ENCODE measurements at places on chromosomes 5 and 9.

- no peak for DNase-seq
These were observed 148.7 kb downstream of the CDK5RAP2 start for GRCh38 chr9:120431268-120431667.

DNA sequence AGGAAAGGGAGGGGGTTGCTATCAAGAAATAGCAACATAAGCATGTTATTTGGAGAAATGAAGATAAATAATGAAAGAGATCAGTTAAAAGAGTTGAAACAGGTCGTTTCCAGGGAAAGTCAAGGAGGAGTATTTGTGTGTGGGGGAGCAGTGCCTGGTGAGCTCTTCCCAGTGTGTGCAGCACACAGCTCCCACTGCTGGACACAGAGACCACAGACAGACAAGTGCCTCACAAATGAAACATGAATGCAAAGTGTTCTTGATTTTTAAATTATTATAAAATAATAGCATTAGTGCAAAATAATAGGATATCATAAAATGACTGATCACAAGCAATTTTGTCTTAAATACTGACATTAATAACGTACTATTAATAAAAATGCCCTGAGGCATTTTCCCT is 40.8 kb downstream of the LIFR start:
- DNase-seq: no peak

- no peak for DNase-seq
These were observed 66.2 kb downstream of the NDST1 start for GRCh38 chr5:150573867-150574817.

DNA sequence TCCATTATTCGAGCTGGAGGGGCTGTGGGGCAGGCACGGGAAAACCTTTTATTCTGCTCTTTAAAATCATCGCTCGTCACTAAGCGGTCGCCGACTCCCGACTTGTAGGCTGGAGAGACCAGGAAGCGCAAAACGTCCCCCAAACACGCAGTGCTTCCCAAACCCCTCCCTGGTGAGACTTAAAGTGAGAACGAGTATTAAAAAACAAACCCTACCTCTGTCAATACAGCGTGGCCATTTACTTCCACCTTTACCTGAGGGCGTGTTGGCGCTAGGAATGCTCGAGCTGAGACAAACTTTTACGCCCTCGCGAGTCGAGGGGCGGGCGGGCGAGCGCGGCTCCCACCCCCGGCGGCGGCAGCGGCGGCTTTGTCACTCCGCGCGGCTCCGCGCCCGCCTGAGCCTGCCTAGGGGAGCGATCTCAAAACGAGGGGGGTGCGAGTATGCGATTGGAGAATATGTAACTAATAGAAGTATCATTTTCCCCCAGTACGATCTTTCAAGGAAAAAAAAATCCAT is at the start of gene NR2F1-AS1:
NR2F1-AS1 (minus strand) TSS at position 293 of the 519 bp plus-strand sequence.
- no peak for DNase-seq

Data from activated CD8-positive, alpha-beta memory T cell treated with anti-CD3 and anti-CD28 coated beads for 1 hour (primary cell).